ENCODE measurements at places on chromosomes 4 and X. TPM values are rescaled to one million over a fixed set of nuclear protein-coding genes. Genes with fewer than 3 reads are reported as not detected.

Gene KLF8
- 22.0 TPM for total RNA-seq

Gene TMEM271
- total RNA-seq, result not detected

Gene LGI2
- not detected for total RNA-seq

Gene DMD
- 73.2 TPM for total RNA-seq

Gene VCX3A
- not detected for total RNA-seq

Gene RPS6KA6
- 9.0 TPM for total RNA-seq

Gene GAGE2A
- total RNA-seq, result not detected

Gene PRR32
- total RNA-seq, result not detected

Gene ATXN3L
- not detected for total RNA-seq

Gene NHSL2
- 0.17 TPM for total RNA-seq

Gene DUX4
- 0.78 TPM for total RNA-seq

Gene ZAR1
- not detected for total RNA-seq

Gene MTNR1A
- 0.67 TPM for total RNA-seq

Gene BEX2
- 55.1 TPM for total RNA-seq

Gene PAGE4
- total RNA-seq, result not detected

Gene JAKMIP1
- total RNA-seq, result not detected

Gene NDP
- total RNA-seq, result 0.17 TPM

Gene BLTP1
- 40.7 TPM for total RNA-seq

Gene QRFPR
- total RNA-seq, result 6.6 TPM

Gene CYP4V2
- total RNA-seq, result 11.7 TPM

Gene RTL9
- total RNA-seq, result not detected

Gene PNMA6A
- total RNA-seq, result under 0.01 TPM

Gene POU3F4
- not detected for total RNA-seq

Gene PDK3
- total RNA-seq, result 1.2 TPM

Gene EVC
- total RNA-seq, result 29.1 TPM

Gene MAGEA1
- total RNA-seq, result not detected

Gene HSD17B13
- total RNA-seq, result not detected

Gene XAGE1A
- not detected for total RNA-seq

Gene HDX
- total RNA-seq, result 6.7 TPM

Gene GLRA2
- not detected for total RNA-seq

Gene FAT1
- total RNA-seq, result 638 TPM

Gene PPP1R2C
- not detected for total RNA-seq

Gene MGAT4D
- not detected for total RNA-seq

Gene SLC2A9
- 86.4 TPM for total RNA-seq

Gene GPR34
- total RNA-seq, result not detected

Gene GAK
- 109 TPM for total RNA-seq

Gene CPLX1
- not detected for total RNA-seq

Data from mammary epithelial cell (primary cell).